SHP77 (cell line): ENCODE measurements at places on chromosomes 6 and 20.
A peak's percentile ranks its signal among the peaks of the same experiment; 100 is the strongest.

- no peak for DNase-seq
Measured at GRCh38 chr6:7933794-7934193, 23.2 kb upstream of the TXNDC5 start.

- no peak for DNase-seq
Measured at GRCh38 chr20:47343007-47343472, 13.5 kb downstream of the ZMYND8 start.

GRCh38 chr20:10654630-10655029 lies 19.2 kb downstream of the JAG1 start:
- DNase-seq: no peak

- no peak for DNase-seq
Measured at GRCh38 chr6:16756660-16757255, 4.5 kb downstream of the ATXN1 start.

DNA sequence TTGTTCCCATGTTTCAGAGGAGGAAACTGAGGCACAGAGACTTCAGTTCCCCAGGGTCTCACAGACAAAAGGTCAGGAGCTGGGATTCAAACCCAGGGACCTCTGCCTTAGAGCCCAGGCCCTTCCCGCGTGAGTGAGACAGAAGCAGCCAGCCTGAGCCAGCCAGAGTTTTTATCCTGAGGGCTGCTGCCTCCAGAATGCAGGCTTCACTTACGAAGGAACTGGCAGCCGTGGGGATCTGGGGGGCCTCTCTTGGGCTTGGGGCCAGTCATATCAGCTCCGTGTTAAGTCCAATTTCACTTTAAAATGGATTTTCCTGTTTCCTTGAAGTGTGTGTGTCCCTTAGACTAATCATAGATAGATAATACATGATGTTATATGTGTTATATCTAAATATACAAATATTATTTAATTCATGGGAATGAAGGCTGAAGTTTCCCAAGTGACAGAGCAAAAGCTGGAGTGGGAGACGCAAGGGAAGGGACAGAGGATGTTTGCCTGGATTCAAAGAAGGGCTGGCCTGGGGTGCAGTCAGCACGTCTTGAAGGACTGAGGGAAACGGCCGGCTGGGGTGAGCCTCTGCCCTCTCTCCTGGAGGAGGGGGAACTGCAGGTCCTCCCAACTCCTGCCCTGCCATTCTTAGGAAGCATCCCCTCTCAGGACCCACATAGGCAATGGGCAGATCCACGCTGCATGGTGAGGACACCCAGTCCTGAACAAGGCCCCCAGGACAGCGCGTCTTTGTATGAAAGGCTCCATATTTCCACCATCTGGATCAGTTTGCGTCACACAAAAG lies 320.1 kb downstream of the CDH4 start:
- no peak for DNase-seq

- DNase-seq: no peak
Measured at GRCh38 chr20:18740726-18741125, 72.9 kb upstream of the SCP2D1 start.

- no peak for DNase-seq
Measured at GRCh38 chr6:111562246-111562645, 43.4 kb downstream of the TRAF3IP2 start.

DNA sequence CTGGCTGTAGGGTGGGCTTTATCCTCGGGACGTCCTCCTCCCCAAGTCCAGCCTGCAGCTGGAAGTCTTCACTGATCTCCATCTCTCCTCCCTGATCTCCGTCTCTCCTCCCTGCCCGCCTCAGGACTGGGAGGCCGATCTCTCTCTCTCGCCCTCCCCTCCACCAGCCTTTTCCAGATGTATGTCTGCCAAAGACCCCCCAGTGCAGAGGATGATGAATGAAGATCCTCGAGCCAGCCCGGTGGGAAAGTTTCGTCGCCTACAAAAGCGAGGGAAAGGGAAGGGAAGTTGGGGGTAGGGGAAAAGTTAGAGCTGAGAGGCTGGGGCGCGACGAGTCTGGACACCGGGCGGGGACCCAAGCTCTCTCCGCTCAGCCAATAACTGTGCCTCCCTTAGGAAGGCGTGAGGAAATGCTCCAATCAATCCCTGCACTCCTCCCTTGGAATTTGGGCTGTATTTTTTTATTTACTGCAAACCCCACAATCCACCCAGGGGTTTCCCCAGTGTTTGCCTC lies 595 bp upstream of the SRF start:
- peak; percentile 81 for DNase-seq

- DNase-seq: no peak
Measured at GRCh38 chr6:145480024-145480423, 255.3 kb downstream of the EPM2A start.

DNA sequence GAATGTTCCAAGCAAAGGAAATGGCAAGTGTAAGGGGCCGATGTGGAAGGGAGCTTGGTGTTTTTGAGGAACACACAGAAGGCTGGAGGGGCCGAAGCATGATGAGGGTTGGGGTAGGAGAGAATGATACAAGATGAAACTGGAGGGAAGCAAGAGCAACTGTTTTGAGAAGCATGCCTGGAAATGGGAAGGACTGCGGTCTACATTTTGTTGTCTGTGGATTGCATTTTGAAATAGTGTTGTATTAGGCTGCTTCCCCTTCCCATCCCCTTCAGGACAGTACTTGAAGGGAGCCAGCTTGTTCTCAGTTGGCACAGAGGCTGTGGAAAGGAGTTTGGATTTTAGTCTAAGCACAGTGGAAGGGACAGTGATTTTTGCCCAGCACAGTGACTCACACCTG lies 2.2 kb downstream of the TM9SF4 start:
- DNase-seq: no peak

DNA sequence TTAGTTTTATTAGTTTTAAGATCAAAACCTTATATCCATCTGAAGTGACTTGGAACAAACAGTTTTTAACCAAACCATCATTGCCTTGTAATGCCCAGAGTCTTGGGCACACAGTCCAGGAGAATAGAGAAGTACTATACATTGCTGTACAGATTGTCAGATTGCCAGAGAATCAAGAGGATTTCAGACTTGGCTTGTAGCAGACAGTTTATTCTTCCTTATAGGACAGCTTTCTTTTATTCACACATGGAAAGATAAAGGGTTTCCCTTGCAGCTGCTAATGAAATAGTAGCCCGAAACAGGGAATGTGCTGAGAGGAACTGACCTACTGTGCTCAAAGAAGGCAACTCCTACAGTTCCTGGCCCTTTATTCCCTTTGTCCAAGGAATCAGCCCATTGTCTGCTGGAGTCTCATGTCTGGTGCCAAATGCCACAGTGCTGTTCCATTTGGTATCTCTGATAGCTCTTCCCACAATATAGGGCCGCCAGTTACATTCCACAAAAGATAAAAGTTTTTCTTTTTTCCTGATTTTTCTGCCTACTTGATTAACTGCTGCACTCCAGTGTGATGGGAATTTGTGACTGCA lies 30.6 kb downstream of the DCBLD1 start:
- no peak for DNase-seq

- DNase-seq: no peak
Measured at GRCh38 chr6:126628125-126628524, 288.2 kb downstream of the CENPW start.

DNA sequence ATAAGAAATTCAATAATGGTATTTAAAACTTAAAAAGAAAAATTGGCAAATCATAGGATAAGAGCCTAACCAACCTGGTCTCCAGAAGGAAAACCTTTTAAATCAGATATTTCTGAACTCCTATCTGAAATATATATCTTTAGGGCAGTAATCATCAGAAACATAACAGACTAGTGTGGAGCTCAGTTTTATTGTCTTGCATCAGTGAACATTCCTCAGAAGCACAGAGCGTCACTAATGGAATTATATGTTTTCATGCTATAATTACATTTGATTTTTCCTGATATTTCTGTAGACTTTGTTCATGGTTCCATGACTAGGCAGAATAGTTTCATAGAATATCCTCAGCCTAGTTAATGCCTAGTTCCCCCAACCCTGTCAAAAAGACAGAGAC lies 262.2 kb downstream of the EYA4 start:
- DNase-seq: no peak

DNA sequence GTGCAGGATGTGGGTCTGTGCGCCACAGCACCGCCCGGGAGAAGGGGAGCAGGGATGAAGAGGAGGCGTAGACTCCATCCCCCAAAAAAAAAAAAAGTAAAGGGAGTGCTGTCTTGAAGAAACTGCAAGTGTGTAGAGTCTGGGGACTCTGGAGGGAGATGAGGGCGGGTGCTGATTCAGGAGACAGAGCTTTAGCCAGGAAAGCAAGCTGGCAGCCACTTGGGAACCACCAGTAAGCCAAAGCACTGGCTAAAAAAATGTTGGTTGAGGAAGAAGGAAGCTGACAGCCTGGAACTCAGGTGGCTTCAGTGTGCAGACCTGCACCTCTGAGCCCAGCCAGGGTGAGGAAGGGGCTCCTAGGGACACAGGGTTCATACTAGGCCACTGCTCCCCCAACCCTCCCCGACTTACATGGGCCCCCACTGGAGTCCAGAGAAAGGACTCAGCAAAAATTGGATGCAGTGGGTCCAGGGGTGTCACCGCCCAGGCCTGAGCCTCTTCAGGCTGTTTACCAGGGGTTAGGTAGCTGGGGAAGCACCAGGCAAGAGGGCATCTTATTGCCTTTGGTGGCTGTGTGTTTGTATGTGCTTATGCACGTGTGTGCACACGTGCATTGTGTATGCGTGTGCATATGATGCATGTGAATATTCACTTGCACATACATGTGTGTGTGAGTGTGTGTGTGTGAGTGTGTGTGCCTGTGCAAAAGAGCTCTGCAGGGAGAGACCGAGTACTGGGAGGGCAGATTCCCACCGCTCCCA lies 153.5 kb upstream of the MLN start:
- no peak for DNase-seq

GRCh38 chr20:63958964-63959698 lies 2.9 kb upstream of the UCKL1 start:
- DNase-seq: no peak

DNA sequence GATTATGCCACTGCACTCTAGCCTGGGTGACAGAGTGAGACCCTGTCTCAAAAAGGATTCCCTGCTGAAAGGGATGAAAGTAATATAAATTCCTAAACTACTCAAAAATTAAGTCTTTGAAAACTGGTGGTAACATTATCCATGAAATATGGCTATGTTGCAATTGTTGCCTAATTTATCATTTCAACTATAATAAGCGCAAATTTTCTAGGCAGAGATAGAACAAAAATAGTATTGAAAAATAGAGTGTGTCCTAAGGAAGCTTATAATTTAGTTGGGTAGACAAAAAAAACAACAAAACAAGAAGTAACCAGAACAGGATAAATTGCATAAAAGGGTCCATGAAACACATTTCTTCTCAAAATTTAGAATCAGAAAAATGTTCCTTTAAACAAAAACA lies 68.0 kb downstream of the FKBP5 start:
- no peak for DNase-seq

- DNase-seq: peak; percentile 9
Measured at GRCh38 chr6:43076464-43077332, 584 bp downstream of the PTK7 start.

GRCh38 chr6:128204616-128205015 lies 303.8 kb upstream of the THEMIS start:
- no peak for DNase-seq

DNA sequence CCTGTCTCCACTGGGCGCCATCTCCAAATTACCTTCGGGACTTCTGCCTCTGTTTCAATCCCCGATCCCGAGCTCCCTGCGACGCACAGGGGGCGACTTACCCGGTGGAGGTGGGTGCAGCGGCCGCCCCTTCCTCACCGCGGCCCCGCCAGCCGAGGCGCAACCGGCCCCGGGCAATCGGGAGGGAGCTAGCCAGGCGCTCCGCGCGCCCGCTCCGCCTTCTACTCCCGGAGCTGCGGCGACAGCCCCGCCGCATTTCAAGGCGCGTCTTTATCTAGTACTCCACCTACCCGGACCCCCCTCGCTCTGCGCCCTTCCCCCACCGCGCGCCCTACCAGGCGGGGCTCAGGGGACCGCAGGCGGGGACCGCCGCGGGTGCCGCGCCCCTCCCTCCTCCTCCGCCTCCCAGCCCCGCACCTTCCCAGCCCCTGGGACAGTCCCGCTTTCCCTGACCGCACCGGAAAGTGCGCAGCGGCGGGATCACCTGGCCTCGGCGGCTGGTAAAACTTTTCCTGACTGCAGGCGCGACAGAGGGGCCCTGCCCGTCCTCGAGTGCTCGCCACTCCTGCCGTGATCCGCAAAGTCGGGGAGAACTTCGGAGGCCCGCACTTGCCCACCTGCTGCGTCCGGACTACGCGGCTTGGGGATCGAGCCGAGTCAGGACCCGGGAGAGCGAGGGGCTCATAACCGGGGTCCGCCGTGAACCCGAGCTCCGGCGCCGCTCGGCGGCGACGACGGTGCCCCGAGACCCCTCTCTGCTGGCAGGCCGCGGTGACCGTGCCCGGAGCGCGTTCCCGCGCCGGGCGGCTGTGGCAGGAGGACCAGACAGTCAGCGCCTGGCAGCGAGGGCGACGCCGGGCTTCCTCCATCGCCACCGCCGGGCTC lies 8.0 kb upstream of the NKX2-2 start:
- peak; percentile 29 for DNase-seq
